NCI-H1105 (cell line): ENCODE measurements at places on chromosomes 6 and 20.
A peak's percentile ranks its signal among the peaks of the same experiment; 100 is the strongest.

- no peak for DNase-seq
Observed at GRCh38 chr6:147392917-147393625, 115.4 kb upstream of the SAMD5 start.

GRCh38 chr20:50172347-50173013 is 18.1 kb upstream of the CEBPB start:
- no peak for DNase-seq

GRCh38 chr20:10940941-10941340 is 267.1 kb upstream of the JAG1 start:
- DNase-seq = no peak

- DNase-seq = no peak
Observed at GRCh38 chr6:4297348-4297747, 162.0 kb upstream of the ECI2 start.

DNA sequence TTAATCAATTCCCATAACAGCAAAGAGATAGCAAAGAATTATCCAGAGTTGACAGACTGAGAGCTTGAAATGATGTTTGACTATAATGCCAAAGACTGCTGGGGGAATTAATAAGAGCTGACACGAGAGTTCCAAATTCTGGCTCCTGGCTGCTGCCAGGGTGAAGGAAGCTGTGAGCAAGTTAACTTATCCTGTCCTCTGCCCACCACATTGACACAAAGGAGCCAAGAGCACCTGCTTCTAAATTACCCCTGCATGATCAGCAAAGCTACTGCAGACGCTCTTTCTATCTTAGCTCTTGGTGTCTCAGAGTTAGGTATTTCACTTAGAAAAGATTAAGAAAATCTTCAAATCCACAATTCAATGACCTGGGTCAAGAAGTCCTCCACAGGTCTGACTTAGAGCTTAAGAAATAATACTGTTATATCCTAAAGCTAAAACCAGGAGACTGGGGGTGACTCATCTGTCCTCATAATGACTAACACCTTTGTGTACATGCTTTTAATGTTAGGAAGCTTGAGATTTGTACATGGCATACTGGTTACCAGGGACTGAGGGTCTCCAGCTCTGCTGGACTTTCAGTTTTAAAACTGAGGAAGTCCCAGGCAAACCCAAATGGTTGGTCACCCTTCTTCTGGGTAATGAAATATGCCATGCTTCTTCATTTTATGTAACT is 13.2 kb upstream of the FRK start:
- no peak for DNase-seq

DNA sequence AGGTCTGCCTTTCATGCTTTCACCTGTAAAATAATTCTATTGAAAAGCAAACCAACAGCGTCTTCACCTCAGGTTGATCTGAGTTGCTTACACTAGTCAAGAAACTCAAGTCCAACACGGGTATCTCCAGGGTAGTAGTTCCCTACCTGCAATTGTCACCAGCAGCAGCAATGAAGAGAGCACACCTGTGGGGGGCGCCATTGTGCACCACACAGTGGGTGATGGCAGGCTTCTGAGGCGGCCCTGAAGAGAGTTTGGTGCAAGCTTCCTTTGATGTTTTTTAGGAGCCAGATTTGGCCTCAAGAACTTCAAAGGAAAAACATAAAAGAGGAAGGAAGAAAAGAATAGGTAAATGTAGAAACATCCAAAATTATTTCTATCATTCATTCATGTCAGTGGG is 45.1 kb downstream of the KIAA0319 start:
- DNase-seq = peak; percentile 2

DNA sequence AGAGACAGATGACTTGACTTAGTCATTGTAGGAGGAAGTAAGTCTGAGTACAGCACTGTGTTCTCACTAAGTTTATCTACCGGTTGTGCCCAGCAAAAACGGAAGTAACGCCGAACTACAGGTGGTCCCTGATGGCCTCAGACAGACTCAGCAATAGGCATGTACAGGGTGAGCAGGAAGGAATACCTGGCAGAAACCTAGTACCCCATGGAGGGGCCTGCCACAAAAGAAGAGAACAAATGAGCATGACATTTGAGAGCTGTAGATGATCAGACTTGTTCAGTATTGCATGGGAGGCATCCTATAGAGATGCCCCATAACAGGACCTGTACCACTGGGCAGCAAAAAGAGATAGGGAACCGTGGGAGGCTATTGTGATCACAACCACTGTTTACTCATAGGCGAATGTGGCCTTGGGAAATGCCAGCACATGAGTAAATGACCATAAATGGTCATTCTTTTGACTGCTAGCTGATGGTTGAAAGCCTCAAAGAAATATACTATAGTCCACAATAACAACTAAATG is 106.4 kb upstream of the TAB2 start:
- DNase-seq = no peak

GRCh38 chr20:44606725-44607441 is 24.5 kb downstream of the PKIG start:
- DNase-seq = no peak

GRCh38 chr20:22572491-22572890 is 11.9 kb downstream of the FOXA2 start:
- no peak for DNase-seq
